ENCODE measurements at places on chromosomes 7 and 10.

GRCh38 chr7:133958822-133959221 is 168.3 kb upstream of the LRGUK start:
- DNase-seq, result no peak

GRCh38 chr7:13770305-13770704 is 219.2 kb downstream of the ETV1 start:
- DNase-seq, result no peak

GRCh38 chr10:52106899-52107298 is 207.2 kb upstream of the DKK1 start:
- no peak for DNase-seq

GRCh38 chr10:24518981-24519597 is 204.6 kb downstream of the ARHGAP21 start:
- DNase-seq, result peak; percentile 80

DNA sequence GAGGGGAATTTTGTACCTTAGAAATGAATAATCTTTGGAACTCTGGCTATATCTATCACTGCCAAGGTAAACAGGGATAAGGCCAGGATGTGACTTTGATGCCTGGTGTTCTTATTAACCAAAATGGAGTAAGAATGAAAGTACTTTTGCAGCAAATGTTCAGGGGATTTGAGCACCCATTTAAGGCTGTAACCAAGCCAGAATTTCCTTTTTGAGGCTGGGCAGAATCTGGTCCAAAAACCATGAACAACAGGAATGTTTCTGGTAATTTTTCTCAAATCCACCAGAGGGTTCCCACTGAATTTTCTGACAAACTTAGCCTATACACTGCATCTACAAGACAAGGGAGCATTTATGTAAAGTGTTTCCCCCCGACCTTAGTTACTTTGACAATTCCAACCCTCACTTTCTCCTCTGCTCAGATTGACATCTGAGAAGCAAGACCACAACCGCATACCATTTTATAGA is 120.6 kb downstream of the BAMBI start:
- no peak for DNase-seq

GRCh38 chr7:73933091-73933490 is 72.1 kb downstream of the TMEM270 start:
- DNase-seq, result no peak

GRCh38 chr7:37920849-37921805 is 687 bp downstream of the EPDR1 start:
- DNase-seq, result peak; percentile 56

All from nephron progenitor cell (in vitro differentiated cells).